Activated T-helper 1 cell treated with anti-CD3 and anti-CD28 coated beads, Interleukin-12 subunit alpha, Interleukin-12 subunit beta, Interleukin-2, Interleukin-4 antibody, amounts not matched to agents 30 ng/mL and 10 ng/mL and 1 ng/mL, durations not matched to agents 14 hours and 24 hours and 36 hours (primary cell): ENCODE measurements at places on chromosomes 5 and 9. TPM values are rescaled to one million over a fixed set of nuclear protein-coding genes. Genes with fewer than 3 reads are reported as not detected.

- peaks cover 41% of the 10 kb centered on the region for H3K36me3 ChIP-seq
- DNase-seq: no peak
- H3K27ac ChIP-seq: no peak overlapping the region
- no peaks in the 10 kb centered on the region for H3K4me1 ChIP-seq
- H3K27me3 ChIP-seq: no peaks in the 10 kb centered on the region
Measured at GRCh38 chr5:55393501-55394175, 85.8 kb downstream of the MTREX start.

DNA sequence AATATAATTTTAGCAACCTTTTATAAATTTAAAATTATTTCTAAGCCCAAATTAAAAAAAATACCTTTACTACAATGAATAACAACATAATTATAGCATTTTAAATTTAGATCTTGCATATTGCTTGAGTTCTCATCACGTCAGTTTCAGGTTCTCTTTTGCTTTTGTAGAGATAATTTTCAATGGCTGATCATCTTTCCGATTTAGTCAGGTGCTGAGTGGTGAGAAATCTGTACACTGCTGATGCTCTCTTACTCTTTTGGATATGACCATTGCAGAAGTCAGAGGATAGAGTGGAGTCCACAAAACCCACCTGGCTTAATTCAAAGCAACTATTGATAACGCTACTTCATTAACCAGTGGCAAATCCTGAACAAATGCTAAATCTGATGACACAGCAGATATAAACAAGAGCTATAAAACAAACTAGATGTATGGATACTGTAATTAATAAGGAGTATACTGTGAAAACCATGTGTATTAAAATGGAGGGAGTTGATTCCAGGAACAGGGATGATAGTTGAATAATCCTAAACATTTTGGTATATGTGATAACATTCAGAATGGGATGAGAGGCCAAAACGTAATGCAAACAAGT is 394.8 kb downstream of the CSNK1G3 start:
- no peak overlapping the region for H3K27ac ChIP-seq
- DNase-seq: no peak
- no peaks in the 10 kb centered on the region for H3K36me3 ChIP-seq
- H3K4me1 ChIP-seq: no peaks in the 10 kb centered on the region
- no peak overlapping the region for H3K4me3 ChIP-seq
- no peaks in the 10 kb centered on the region for H3K27me3 ChIP-seq

The HMGCR gene
- total RNA-seq: 95.7 and 113 TPM in 2 replicates

The TNFSF8 gene
- 200 and 207 TPM in 2 replicates for total RNA-seq

The ATOSB gene
- total RNA-seq: 4.8 and 5.4 TPM in 2 replicates

- H3K4me1 ChIP-seq: no peaks in the 10 kb centered on the region
- no peaks in the 10 kb centered on the region for H3K36me3 ChIP-seq
- H3K27ac ChIP-seq: no peak overlapping the region
- no peak for DNase-seq
Measured at GRCh38 chr9:8329561-8330283, 530.1 kb upstream of the DMAC1 start.

DNA sequence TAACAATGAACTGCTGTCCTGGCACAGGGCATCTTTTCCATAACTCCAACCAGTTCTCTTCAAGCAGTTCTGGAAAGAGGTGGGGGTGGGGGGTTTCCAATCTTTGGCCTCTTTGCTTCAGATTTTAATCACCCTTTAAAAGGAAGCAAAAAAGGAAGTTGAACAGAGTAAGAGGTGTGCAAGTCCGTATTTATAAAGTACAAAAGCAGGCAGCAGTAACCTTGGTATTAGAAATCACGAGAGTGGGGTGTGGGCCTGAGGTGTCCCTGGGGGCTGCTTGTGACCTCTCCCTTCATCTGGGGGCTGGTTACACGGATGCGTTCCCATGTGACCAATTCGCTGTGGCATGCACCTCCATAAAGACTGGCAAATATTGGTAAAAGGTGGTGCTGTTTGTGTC is 70.5 kb downstream of the PTCH1 start:
- DNase-seq: no peak
- H3K4me1 ChIP-seq: no peaks in the 10 kb centered on the region
- no peak overlapping the region for H3K4me3 ChIP-seq
- H3K36me3 ChIP-seq: no peaks in the 10 kb centered on the region

The S1PR3 gene
- total RNA-seq: 3.0 and 3.3 TPM in 2 replicates
